ENCODE measurements at places on chromosomes 3 and 15.

GRCh38 chr3:98223907-98224672 is 40.0 kb upstream of the OR5H6 start:
- DNase-seq = no peak

DNA sequence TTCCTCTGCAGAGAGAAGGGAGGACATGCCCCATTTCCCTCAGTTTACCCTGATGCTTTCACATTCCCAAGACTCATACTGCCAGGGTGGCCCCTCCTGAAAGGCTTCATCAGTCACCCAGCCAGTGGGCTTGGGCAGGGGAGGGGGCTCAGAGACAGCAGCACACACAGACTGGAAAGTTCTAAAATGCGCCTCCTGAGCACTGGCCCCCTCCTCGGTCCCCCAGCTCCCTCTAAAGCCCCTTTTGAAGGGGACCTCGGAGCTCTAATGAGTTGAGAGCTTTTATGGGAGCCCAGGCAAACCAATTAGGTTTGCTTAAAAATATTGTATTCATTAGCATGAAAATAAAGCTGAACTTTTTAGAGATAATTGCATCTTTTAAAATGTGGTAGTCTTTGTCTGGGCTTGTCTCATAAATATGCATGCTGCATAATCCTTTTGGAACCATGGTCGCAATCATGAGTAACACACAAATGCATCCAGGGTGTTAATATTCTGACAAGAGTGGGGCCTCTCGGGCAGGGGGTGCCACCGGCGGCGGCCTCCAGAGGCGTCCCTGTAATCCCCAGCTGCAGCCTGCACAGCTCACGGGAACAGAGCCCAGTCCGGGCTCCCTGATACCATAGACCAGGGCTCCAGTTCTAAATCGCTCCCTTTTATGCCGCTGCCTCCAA is 78.5 kb downstream of the RPLP1 start:
- no peak for DNase-seq

DNA sequence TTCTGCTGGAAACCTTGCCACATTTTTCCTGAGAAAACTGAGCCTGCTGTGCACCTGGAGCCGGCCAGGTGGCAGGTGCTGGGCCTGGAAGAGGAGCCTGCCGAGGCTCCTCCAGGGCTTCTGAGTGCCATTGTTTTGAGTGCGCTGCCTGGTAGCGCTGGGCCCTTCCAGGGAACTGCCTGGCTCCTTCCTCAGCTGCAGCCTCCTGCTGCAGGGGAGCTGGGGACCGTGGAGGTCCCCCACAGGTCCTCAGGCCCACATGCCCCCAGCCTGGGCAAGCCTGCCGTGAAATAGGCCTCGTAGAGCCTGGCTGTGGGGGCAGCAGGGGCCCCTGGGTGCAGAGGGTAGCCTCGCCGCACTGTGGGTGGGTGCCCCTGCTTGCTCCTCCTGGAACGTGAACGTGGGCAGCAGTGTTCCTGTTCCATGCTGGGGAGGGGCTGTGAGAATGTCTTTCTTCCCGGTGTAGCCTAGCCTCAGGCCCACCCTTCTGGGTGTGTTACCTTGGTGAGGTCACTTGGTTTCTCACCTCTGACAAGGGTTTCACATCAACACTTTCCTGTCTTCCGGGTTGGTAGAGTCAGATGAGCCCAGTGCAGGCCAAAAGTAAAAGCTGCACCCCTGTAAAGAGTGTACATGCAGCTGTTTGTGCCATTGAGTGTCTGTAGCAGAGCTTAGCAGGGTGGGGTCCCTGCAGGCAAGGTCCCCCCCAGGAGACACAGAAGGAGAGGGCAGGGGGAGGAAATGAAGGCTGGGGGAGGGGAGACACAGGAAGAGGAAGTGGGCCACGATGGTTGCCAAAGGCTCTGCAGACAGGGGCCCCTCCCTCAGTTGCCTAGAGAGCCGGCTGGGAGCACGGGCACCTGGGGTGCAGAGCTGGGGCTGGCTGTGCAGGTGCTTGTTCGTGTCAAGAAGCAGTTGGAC is 34.5 kb downstream of the KLF13 start:
- no peak for DNase-seq

GRCh38 chr3:9180764-9181117 is 68.7 kb downstream of the SRGAP3 start:
- DNase-seq = no peak

GRCh38 chr3:43525386-43525785 is 96.4 kb downstream of the ANO10 start:
- no peak for DNase-seq

DNA sequence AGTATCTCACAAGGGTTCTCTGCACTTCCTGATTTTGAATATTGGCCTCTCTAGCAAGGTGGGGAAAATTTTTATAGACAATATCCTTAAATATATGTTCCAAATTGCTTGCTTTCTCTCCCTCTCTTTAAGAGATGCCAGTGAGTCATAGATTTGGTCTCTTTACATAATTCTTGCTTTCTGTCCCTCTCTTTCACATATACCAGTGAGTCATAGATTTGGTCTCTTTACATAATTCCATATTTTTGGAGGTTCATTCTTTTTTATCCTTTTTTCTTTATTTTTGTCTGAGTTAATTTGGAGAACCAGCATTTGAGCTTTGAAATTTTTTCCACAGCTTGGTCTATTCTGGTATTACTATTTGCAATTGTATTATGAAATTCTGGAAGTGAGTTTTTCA is 77.7 kb upstream of the NUDT16 start:
- no peak for DNase-seq

GRCh38 chr15:33074942-33075341 is 119.6 kb downstream of the FMN1 start:
- no peak for DNase-seq

DNA sequence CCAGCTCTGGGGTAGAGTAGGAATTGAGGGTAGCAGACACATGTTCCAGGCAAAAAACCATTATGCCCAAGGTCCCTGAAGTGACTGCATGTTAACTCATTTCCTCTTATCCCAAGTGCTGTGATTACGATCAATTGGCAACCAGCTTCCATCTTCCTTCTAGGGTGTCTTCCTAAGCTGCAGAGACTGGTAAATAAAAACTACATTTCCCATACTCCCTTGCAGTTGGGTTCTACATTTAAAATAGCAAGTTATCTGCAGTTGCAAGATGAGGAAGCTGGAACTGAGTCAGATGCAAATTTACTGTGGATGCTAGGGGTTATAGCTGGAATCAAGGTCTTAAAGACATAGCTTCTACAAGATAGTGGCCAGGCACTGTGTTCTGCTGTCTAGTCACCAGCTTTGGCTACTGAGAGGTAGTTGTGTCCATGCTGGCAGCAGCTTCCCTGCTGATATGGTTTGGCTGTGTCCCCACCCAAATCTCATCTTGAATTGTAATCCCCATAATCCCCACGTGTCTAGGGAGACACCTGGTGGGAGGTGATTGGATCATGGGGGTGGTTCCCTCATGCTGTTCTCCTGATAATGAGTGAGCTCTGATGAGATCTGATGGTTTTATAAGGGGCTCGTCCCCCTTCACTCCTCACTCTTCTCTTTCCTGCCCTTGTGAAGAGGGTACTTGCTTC is 51.3 kb upstream of the FBN1 start:
- no peak for DNase-seq

DNA sequence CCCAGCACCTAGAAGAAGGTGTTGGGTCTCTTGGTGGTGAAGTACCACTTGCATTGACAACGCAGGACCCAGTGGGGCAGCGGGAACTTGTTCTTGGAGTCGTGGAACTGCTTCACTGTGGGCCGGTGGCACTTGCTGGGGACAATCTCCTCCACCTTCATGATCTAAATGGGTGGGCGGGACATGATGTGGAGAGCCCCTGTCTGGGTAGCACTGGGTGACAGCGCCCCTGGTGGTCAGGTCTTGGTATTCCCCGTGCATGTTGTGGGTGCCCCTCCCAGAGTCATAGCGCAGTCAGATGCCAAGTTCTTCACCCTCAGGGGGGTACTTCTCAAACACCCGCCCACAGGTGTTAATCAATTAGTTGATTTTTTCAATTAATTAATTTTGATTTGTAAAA is 60.2 kb downstream of the AGBL1 start:
- DNase-seq = peak; percentile 81

DNA sequence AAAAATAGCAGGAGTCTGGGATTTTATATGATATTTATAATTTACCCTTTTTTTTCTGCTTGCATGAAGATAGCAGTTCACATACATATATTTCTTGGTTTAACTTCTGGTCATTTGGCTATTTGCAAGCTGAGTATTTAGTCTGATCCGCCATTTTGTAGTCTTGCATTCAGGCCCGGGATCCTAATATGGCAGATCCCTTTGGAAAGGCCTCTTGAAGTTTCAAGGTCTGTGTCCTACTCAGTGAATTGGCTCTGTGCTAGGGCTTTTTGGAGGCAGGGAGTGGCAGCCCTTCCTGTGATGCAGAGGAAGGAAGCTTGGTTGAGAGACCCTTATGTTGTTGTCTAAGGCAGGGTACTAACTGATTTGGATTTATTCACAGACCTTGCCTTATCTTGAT is 2.9 kb downstream of the SNRPN start:
- DNase-seq = no peak

- DNase-seq = no peak
Observed at GRCh38 chr3:72031581-72031980, 246.6 kb upstream of the PROK2 start.

- no peak for DNase-seq
Observed at GRCh38 chr3:57559526-57559925, 3.5 kb downstream of the PDE12 start.

DNA sequence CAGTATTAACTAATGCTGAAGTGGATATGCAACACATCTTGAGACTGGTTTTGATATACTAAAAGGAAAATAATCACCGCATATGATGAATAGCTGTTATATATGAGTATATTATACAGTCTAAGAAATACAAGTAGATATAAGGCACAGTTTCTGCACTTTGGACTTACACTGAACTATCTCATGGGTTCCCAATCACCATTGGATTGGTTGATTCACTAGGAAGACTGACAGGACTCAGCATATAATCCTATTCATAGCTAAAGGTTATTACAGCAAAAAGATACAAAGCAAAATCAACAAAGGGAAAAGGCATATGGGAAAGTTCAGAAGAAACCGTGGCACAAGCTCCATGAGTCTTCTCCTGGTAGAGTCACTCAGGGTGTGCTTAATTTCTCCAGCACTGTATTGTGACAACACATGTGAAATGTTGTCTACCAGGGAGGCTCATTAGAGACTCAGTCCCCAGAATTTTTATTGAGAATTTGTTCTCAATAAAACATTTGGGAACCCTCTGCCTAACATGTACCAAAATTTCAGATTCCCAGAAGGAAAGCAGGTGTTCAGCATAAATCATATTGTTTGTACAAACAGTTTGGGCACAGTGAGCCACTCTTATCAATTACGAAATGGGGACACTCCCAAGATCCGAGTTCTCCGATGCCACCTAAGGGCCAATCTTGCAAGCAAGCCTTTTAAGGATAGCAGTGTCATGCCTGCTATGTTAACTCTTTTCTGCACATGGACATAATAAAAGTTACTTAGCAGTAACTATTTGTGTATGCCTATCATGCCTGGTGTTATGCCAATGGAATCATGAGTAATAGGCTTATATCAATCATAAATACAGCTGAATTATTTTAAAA is 26.8 kb downstream of the CMC1 start:
- no peak for DNase-seq

DNA sequence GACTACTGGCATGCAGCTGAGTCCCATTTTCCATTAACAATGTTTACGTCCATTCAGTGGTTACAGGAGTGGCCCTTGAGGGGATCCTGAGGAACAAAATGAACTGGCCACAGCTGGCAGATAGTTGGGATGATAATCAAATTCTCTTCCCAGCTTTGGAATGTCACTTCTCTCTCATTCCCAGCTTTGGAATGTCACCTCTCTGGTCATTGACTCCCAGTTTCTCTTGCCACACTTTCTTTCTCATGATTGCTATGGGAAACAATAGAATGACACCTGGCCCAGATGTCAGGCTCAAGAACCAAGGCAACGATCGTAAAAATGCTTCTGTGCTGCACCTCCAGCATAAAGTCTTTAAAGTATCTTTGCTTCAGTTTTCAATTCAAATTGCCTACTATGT is 34.0 kb downstream of the ATP13A4 start:
- no peak for DNase-seq

GRCh38 chr3:10609134-10609533 is 103.7 kb upstream of the ATP2B2 start:
- DNase-seq = no peak

DNA sequence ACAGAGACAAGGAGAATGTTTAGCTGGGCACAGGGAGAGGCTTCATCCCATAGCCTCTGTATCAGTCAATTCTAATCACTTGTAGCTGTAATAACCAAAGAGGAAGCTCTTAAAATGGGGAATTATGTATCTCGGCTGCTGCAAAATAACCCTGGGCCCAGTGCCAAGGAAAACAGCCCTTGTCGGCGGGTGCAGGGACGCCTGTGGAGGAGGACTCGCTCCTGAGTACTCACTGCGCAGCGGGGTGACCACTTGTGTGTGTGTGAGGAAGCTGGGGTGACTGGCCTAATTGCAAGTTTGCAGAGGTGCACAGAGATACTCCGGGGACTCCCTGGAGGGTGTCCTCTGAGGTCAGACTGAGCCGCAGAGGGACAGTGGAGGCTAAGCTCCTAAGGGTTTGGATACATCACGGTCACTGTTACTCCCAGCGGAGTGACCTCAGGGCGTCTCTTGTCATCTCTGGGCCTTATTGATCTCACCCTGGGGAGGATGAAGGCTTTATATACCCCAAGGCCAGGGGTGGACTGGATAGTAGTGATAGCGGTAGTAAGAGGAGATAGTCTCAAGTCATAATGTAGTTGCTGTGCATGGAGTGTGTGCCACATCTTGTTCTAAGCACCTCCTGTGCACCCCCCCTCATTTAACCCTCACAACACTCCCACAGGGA is 37.2 kb downstream of the SLC6A6 start:
- DNase-seq = no peak

DNA sequence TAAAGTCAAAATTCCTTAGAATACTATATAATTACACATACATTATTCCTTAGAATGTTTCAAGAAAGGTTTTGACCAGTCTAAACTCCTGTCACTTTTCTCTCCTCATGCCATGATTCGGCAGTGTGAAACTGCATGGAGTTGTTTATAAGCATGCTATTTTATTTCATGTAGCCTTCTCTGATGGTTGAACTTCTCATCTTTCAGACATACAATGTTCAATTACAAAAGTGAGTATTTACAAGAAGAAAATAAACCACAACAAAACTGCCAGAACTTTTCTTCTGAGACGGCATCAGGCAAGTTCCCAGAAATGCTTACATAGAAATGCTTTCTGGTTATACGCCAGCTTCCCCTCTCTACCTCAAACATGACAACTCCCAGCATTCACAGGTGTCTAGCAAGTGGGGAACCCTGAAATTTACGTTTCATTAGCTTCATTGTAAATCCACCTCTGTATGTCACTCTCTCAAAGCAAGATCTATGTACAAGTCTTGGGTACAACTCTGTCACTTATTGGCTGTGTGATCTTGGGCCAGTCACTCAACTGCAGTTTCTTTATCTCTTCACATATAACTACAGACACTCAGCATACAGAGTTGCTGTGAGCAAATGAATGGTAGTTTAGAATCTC is 42.7 kb downstream of the HDGFL3 start:
- no peak for DNase-seq
